ENCODE measurements at places on chromosomes 6 and 20.

GRCh38 chr6:50663806-50664205 is 49.5 kb upstream of the TFAP2D start:
- no peak for DNase-seq

DNA sequence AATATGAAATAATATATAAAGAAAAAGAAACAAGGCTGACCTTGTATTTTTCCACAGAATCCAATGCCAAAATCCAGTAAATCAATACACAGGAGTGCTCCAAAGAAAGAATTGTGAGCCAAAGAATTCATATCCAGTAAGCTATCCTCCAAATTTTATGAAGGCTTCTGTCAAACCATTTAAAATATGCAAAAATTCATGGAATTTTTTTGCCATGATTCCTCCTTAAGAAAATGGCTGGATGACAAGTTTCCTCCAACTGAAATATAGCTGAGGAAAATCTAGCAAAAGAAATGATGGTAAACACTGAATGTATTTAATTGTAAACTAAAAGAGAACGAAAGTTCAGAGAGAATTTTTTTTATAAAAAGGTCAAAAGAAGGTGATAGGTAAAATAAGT is 290.3 kb downstream of the UBE3D start:
- DNase-seq = peak; percentile 10

- no peak for DNase-seq
These were observed 344.9 kb upstream of the MANEA start for GRCh38 chr6:95232446-95232845.

DNA sequence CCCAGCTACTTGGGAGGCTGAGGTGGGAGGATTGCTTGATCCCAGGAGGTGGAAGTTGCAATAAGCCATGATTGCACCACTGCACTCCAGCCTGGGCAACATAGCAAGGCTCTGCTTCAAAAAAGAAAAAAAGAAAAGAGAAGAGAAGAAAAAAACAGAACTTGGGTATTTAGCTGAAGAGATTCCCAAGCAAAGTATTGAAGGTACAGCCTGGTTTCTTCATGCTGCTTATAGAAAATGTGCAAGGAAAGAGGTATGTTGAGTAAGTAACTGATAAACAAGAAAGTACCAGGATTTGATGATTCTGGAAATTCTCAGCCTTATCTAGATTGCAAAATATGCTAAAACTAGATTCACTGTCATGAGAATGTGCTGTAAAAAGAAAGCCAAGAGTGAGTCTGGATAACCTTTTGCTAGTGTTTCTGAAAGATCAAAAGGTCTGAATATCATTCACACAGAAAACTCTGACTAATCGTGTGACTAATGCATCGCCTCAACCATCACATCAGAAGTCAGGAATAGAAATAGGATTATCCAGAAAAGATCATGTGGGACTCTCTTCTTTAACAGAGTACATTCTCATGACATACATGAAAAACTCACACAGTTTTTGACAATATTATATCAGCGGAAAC is 32.4 kb upstream of the NOP56 start:
- no peak for DNase-seq

DNA sequence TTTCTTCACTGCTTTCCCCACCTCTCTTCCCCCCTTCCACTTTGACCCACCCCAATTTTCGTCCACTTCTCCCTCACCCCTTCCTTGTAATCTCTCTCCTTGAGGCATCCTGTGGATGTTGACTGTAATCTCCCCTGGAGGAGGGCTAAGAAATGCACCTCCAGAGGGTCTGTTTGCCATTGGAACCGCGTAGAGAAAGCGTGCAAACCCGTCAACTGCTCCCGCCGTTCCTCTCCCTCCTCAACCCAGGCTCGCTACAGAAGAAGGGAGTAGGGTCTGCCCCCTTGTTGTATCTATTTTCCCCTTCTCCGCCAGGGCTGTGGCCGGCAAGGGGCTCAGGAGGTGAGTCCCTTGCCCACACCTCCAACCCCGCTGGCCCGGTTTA is 502 bp upstream of the HTR1E start:
- DNase-seq = no peak

GRCh38 chr6:146422789-146423375 is 120.8 kb upstream of the RAB32 start:
- DNase-seq = no peak

- DNase-seq = peak; percentile 71
These were observed 57.3 kb downstream of the BCKDHB start for GRCh38 chr6:80163754-80164187.
